Heart left ventricle (tissue), 16 donors: ENCODE measurements at places on chromosomes 4 and X.

DNA sequence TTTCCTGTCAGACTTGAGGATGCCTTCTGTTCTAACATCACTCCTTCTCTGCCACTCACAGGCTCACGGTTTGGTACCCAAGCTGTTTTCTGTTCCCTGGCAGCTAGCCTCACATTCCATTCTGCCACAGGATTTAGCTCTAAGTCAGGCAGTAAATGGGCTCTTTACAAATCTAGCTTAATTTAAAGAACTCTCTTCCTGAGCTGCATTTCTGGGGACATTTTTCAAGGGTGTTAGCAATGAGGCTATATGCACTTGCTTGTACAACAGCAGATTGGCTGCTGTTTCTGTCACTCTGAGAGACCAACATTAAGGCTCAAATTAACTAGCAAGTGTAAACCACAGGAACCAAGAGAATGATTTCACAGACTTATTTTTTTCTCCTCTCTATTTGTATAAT, 337.8 kb upstream of the NOCT start:
- no peak for DNase-seq

- DNase-seq: no peak
Measured at GRCh38 chr4:107736924-107737448, 17.0 kb upstream of the PAPSS1 start.

DNA sequence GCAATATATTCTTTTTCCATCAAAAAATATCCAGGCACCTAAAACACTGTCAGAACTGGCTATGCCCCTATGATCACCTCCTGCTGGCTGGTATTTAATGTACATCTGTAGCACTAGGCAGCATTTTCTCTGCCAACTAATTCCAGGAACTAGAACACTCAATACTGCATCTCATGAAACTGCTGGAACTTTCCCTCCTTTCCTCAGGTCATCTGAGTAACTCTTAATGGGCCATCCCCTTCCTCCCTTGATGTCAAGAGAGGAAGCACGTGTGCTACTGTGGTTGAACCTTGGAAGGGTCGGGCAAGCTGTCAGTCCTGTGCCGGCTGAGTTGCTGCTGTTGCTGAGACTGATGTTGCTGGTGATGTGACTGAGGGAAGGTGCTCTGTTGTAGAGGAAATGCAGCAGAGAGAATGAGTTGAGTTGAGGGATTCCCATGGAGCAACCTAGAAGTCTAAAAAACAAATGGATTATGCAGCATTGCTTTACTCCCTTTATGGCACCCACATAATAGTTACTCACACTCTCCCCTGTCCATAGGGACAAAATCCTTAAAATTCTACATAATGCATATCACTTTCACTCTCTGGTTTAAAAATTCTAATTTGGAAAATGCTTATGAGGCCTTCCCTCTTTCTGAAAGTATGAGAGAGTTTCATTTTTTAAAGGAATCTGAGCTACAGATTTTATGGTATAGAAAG, 39.5 kb downstream of the TMEM165 start:
- no peak for DNase-seq

GRCh38 chr4:108107729-108108382, 60.9 kb downstream of the LEF1 start:
- no peak for DNase-seq

- DNase-seq: peak; percentile 64
Measured at GRCh38 chr4:138910914-138911336, 104.7 kb upstream of the NOCT start.

DNA sequence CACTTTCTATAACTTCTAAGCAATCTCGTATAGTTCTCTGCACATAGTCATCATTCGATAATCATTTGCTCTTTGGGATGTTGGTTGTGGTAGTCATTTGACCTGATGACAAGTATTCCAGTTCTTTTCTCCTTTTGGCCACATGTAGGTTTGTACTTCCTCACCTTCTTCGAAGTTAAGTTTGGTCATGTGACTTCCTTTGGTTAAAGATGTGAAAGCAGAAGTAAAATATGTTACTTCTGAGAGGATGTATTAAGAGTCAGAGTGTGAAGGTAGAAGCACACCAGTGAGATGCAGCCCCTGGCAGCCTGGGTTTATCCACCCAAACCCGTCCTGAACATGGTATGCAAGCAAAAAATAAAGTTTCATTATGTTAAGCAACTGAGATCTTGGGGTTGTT, 48.9 kb upstream of the ZNF518B start:
- no peak for DNase-seq

DNA sequence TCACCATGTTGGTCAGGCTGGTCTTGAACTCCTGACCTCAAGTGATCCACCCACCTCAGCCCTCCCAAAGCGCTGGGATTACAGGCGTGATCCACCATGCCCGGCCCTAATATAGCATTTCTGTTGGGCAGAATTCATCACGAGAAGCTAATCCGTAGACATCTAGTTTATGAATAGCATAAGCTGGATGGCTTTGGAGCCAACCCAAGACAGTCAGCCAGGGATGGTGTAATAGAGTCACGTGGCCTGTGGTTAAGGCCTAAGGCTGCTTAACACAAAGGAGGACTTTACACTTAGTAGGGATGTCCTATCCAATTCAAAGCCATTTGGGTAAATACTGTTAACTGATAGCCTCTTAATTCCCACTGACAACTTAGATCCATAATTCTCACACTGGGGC, 173.6 kb downstream of the RAP1GDS1 start:
- DNase-seq: no peak

DNA sequence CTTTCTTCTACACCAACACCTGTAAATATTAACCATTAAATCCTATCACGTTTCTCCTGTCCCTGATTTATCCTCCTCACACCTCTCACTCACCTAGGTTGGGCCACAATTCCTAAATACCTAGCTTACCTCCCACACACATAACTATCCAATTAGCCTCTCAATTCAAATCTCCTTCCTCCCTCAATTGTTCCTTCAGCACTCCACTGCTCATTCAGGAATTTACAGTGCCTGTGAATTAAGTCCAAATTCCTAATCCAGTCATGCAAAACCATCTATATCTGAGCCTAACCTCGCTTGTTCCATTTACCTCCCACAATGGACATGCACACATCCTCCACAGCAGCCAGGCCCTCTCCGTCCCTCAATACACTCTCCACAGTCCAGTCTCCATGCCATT, 17.5 kb downstream of the ANXA5 start:
- DNase-seq: no peak

DNA sequence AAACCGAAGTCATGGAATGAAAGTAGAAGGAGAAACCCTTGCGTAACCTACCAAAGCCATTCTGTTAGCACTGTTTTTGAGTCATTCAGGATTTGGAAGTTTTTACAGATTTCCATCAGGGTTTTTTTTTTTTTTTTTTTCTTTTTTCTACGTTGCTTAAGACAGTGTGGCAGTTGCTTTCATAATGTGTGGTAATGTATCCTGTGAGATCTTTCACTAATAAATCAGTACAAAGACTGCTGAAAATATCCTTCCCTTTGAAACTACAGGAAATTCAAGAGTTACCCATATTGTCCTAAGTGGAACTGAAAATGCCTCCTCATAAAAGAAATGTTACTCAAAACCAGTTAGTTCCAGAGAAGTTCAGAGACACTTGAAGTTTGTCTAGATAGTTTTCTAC, 137.8 kb downstream of the RAPGEF2 start:
- no peak for DNase-seq

DNA sequence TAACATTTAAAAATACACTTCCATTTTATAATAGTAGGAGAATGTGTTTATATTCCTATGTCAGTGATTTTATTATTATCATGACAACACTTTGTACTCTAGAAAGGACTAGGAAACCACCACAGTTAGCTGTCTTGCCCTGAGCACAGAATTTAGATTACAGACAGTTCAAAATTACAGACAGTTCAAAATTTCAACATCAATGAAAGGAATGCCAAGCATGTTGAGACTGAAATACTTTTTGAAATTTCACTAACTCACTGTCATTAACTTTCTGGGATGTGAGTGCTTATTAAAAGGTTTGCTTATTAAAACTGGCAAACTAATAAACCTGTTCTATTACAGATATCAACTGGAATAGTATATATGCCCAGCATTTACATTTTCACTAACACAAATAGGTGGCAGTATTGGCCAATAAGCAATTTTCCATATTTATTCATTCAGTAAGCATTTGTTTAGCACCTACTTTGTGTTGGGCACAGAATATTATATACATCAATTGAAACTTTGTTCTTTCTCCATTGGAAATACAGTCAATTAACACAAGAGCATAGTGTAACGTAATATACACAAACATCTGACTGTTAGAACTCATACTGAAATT, 179.4 kb downstream of the FBXW7 start:
- DNase-seq: no peak

DNA sequence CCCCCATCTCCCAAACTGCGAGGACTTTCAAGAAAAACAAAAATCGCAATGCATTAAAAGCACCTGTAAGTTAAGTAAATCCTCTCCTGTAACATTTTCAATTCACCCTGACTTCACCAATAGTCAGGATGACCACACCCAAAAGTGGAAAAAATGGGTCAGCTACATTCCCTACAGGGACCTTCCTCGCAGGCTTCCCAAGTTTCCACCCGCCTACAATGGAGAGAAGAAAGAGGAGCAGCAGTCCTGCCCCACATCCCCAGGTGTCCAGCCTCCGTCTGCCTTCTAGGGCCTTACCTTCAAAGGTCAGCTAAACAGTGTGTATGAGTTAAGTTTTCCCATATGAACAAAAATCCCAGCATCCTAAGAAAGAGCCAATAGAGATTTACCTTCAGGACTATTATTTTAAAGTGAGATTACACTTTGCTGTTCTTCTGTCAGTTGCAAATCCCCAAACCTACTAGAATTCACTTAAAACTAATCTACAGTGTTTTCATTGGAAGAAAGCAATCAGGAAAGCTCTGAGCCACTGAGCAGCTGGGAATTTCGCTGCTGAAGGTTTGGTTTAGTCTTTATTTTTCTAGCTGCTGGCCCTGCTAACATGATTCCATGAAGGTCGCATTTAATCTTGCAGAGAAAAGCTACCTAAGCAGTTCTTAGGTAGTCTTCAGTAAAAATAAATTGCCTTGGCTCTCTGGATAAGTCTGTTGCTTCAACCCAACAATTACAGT, 12.5 kb downstream of the IRF2 start:
- no peak for DNase-seq

- DNase-seq: no peak
Measured at GRCh38 chr4:17132226-17132625, 233.8 kb upstream of the LDB2 start.

DNA sequence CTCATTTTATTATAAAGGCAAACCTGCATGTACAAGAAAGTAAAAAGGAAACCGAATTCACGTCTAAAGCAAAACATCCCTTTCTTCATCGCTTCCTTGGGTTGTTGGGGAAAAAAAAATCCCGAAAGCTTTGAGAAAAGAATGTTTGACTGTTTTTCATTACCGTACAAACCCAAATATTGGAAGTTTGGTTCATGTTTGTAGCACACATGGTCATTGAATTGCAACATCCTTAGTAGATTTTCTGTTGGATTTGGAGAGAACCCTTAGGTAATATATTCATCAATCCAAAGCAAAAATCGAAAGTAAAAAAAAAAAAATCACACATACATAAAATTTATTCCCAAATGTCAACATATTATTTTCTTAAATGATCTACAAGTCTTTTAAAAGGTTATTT, 420.3 kb downstream of the MAPK10 start:
- no peak for DNase-seq

DNA sequence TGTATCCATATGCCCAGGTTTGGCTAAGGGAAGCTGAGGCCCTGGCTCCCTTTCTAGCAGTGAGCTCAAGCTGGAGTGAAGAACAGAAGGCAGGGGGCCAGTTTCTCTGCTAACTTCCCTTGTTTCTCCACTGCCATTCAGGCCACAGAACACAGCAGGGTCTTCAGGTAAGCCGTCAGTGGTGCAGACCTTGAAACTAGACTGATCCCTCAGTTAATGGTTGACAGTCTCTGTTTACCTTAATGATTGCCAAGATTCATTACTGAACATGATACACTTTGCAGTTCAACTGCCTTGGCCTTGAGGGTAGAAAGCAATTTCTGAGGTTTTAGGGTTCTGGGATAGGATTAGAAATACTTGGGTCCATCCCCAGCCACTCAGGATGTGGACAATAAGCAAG, 8.9 kb upstream of the GJB1 start:
- no peak for DNase-seq

DNA sequence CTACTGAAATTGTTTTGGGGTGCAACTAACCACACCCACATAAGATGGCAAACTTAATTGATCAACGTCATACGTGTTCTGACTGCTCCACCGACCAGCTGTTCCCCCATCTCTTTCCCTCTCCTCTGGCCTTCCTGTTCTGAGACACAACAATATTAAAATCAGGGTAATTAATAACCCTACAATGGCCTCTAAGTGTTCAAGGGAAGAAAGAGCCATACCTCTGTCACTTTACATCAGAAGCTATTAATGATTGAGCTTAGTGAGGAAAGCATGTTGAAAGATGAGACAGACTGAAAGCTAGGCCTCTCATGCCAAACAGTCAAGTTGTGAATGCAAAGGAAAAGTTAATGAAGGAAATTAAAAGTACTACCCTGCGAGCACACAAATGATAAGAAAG, 173.9 kb upstream of the FTHL17 start:
- no peak for DNase-seq

GRCh38 chr4:78720994-78721677, 55.0 kb upstream of the BMP2K start:
- peak; percentile 50 for DNase-seq

DNA sequence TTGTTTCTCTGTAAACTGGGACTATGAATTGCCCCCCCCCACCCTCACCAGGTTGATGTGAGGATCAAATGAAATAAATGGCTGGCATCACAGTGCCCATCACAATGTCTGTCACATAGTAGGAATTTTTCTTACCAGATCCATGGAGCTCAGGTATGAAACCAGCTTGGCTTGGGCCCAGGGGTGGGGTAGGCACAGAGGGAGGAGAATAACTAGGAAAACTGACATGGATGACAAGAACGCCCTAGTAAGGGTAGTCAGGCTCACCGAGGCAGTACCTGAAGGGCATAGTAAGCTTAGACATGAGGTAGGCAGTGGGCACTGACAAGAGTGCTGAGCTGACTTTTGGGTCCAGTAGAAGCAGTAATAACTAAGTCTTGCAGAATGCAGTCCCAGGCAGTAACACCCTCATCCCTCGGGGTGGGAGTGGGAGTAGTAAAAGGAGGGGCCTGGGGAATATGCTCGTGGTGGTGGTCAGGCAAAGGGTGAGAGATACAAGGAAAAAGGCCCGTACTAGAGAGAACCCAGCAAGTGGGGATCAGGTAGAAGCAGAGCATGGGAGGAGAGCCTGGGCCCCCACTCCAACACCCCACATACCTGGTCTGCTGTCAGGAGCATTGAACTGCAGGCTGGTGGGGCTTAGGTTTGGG, 155.9 kb upstream of the PJA1 start:
- DNase-seq: no peak

- no peak for DNase-seq
Measured at GRCh38 chr4:101987623-101988243, 197.2 kb downstream of the BANK1 start.

- DNase-seq: no peak
Measured at GRCh38 chr4:41423117-41423516, 114.8 kb upstream of the LIMCH1 start.

GRCh38 chrX:108122748-108123147, 31.2 kb downstream of the ATG4A start:
- DNase-seq: no peak

GRCh38 chrX:109344101-109344500, 137.8 kb downstream of the GUCY2F start:
- no peak for DNase-seq
